ENCODE measurements at places on chromosomes 12 and 14. TPM values are rescaled to one million over a fixed set of nuclear protein-coding genes. Genes with fewer than 3 reads are reported as not detected.

GRCh38 chr14:39320318-39320717, 86.6 kb downstream of the MIA2 start:
- DNase-seq = no peak

- DNase-seq = no peak
Measured at GRCh38 chr14:52338051-52338681, 24.1 kb downstream of the PTGER2 start.

DNA sequence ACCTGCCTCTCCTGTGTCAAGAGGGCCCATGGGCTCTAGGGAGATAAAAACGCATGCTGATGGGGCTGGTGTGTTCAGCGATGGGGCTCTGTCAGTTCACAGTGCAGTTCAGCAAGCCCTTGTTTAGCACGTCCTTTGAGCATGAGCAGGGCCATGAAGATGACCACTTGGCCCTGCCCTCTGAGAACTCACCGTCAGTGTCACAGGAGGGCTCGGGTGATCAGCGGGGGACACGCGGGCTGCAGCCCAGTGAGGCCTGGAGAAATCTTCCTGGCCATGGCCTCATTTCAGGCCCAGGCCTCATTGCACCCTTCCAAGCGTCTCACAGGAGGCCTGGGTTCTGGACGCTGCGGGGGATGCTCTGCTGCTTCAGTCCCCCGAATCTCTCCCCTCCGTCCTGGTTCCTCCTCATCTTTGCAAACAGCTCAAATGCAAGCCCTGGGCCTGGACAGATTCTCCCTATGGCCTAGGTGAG, 181.6 kb downstream of the ADGRD1 start:
- DNase-seq = no peak

DNA sequence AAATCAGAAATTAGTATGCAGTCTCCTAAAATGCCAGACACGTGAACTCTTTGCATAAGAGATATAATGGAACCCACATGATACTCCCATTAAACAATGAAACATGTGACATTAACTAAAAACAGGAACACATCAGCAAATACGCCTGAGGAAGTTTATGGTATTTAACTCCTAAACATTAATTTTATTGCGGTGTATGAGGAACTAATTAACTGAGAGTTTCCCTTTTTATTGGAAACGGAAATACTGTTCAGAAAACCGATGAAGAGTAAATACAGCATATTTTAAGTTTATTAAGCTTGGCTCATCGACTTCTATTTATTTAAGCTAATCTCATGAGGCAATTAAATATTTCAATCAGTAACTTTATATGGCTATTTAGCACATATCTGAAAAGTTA, 290.3 kb downstream of the SOX5 start:
- no peak for DNase-seq

Gene PDE3A
- polyA plus RNA-seq = 24.9 TPM

Gene EIF2S3B
- polyA plus RNA-seq = 10.1 TPM
